Fibroblast of skin of scalp (primary cell): ENCODE measurements at places on chromosomes 5 and 9.

GRCh38 chr9:106383072-106383471 lies 479.9 kb upstream of the ZNF462 start:
- DNase-seq, result no peak

- DNase-seq, result peak; percentile 94
These were observed 55.1 kb downstream of the ABCA1 start for GRCh38 chr9:104872656-104873488.

DNA sequence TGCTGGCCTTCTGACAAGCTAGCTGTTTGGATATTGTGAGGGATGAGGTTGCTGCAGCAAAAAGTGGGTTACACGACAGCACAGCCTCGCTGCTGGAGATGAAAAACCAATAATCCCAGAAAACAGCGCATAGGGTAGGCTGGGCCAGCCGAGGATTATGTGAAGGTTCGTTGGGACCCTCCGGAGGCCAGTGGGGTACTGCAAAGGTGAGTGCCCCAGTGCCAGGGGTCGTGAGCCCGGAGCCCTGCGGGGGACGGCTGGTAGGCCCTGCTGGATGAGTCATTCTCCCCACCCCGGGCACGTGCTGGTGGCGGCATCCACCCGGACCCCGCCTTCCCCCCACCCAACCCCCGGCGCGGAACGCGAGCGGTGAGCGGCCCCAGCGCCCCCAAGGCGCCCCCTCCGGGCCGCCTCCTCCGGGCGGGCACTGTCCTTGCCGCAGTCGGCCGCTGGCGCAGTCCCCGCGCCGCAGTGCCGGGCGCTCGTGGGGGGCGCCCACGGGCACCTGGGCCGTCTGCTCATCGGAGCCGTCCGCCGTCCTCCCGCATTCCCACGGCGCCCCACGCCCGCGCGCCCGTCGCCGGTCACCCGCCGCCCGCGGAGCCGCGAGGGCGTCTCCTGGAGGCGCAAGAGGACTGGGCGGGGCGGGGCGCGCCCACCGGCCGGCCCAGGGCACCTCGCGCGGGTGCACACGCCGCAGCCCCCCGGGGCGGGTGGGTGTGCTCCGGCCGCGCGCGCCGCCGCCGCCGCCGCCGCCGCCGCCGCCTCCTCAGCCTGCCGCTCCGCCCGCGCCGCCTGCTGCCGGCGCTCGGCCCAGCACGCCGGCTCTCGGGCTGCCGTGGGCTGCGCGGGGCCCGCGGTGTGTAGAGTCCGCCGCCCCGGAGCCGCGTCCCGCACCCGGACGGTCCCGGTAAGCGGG lies at the start of gene PHF24:
Gene PHF24, plus strand, starts transcription at position 794 of the 919 bp plus-strand sequence. CDS start 13,014 bp downstream, outside the sequence.
- peak; percentile 11 for DNase-seq

- DNase-seq, result no peak
These were observed 648.7 kb downstream of the IRX1 start for GRCh38 chr5:4244306-4244705.

- no peak for DNase-seq
These were observed 17.2 kb downstream of the AGXT2 start for GRCh38 chr5:35030426-35031100.
